HT-29 (cell line): ENCODE measurements at places on chromosomes 13 and 19.

- no peak for DNase-seq
These were observed 625 bp downstream of the ZNF709 start for GRCh38 chr19:12484011-12484370.

DNA sequence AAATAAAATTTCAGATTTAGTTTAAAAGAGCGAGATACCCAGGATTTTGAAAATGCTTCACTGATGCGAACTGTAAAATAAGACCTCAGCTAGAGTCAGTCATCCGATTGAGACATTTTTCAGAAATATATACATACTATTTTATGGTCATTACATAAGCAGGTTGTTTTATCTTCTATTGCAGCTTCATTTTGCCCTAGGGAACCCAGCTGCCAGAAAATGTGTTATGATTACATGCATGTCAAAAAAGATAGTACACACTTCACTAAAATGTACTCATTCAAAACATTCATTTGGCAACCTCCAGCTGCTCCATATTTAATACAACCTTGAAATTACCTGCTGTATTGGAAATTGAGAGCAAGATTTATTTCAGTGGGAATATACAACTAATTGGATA is 483.8 kb upstream of the SLITRK6 start:
- DNase-seq: no peak

- DNase-seq: no peak
These were observed 1404.5 kb upstream of the SPRY2 start for GRCh38 chr13:81745391-81745790.

DNA sequence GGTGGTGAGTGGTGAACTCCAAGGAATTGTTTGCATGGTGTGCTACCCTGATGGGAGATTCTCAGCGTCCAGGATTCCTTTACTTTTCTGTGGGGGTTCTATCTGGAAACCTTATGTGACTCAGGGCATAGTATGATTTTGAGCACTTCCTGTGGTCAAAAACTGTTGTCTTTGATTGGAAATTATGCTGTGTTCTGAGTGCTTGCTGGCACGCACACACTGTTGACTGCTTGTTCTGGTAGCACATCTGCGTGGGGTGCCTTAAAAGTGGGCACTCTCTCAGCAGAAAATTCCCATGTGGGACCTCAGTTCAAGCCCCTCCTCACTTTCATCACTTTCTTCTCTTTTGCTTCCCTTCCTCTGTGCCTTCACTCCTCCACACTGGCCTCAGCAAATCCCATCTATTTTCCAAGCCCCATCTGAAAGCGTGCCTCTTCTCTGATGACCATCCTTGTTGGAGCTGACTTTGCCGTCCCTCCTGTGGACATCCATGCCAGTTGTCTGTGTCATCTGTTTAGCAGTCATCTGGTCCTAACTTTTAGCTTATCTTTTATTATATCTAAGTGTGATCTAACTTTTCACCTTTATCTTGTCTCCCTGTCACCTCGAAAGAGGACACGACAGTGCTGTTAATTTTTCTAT is 56.4 kb upstream of the NPAS1 start:
- no peak for DNase-seq

- DNase-seq: no peak
These were observed 148.4 kb downstream of the AKAP11 start for GRCh38 chr13:42420304-42420703.

DNA sequence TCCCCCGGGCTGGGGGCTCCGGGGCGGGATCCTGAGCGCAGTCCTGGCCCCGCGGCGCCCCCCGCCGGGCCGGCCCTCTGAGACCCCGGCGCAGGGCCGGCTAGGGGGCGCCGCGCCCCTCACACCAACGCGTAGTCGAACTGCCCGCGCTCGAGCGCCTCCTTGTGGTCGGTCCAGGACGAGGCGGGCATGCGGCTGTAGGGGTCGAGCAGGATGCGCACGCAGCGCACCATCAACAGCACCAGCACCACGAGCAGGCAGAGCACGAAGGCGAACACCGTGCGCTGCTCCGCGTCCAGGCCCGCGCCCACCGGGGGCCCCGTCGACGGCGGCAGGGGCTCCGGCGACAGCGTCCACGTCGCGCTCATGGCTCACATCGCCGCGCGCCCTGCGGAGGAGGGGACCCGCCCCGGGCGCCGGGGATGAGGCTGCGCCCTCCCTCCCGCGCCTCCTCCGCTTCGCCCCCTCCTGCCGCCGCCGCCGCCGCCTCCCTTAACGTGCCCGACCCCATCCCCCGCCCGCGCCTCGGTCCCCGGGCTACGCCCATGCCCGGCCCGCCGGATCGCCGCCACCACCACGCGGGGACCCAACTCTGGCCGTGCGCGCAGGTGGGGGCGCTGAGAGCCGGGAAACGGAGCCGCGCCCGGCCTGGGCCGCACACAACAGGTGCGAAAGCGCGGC is 624 bp downstream of the CTXN1 start:
- DNase-seq: peak; percentile 68

GRCh38 chr13:113406321-113407102 is 42.6 kb upstream of the GRTP1 start:
- no peak for DNase-seq

DNA sequence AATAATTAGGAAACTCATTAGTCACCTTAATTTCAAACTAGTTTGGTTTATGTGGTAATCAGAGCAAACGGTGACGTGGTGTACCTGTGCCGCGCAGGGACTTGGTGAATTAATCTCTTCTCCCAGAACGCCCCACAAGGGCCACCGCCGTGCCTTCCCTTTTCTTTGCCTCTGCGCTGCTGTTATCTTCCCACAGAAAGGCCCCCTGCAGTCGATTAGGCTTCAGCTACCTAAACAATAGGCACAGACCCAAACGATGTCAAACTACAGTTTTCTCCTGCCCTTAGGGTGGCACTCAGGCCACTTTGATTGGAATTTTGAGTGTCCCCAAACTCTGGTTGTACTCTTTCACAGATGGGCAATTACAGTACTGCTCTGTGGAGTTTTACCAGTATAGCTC is 115.5 kb downstream of the GGACT start:
- no peak for DNase-seq

DNA sequence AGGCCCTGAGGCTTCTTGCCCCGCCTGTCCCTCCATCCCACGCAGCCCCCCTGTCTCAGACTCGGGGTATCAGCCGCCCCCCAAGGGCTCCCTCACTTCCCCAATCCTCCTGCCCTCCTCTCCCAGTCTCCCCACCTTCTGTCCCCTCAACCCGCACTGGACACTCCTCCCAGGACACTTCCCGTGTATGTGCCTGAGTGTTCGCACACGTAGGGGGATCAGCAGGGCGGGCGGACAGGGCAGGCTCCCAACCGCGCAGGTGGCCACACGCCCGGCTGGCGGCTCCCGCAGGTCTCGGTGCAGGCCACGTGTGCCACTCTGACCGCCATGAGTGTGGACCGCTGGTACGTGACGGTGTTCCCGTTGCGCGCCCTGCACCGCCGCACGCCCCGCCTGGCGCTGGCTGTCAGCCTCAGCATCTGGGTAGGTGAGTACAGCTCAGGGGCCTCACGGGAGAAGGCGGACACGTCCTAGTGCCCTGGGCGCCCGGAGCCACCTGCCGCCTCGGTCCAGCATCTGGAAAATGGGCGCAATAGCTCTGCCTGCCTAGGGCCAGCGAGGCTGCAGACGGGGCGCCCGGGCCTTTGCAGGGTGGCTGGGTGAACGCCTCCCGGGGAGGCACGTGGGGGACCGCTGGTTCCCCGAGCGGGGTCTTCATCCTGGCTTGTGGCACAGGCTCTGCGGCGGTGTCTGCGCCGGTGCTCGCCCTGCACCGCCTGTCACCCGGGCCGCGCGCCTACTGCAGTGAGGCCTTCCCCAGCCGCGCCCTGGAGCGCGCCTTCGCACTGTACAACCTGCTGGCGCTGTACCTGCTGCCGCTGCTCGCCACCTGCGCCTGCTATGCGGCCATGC is 2.3 kb downstream of the KISS1R start:
- peak; percentile 41 for DNase-seq

- no peak for DNase-seq
These were observed 1.5 kb downstream of the SIN3B start for GRCh38 chr19:16830679-16831078.

DNA sequence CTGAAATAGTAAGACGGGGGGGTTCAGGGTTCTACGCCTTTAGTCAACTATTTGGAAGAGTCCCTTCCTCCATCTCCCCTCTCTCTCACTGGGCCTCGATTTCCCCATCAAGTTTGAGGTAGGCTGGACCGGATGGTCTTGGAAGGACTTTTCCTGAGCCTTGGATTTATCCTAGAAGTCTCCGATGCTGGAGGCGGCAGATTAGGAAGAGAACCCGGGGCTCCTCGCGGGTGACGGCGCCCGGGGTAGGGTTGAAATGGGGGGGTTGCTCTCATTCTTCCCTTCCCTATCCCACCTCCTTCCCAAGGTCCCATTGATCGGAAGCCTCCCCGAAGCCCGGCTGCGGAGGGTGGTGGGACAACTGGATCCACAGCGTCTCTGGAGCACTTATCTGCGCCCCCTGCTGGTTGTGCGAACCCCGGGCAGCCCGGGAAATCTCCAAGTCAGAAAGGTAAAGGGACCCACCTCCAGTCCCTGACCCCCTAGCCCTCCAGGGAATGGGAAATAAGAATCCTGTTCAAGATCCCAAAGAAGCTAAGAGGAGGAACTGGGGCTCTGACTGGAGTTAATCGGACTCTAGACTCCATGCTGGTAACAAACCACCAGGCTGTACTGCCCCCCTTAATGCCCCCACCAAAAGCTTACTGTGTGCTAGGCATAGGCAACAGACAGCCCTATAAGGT is 781 bp downstream of the QPCTL start:
- DNase-seq: peak; percentile 95

GRCh38 chr13:102763741-102764140 is 9.8 kb downstream of the TEX30 start:
- no peak for DNase-seq

- no peak for DNase-seq
These were observed at the start of gene ZFP28 for GRCh38 chr19:56538761-56539263. ZFP28 (plus strand) TSS chr19:56538948; CDS start chr19:56539019, 71 bp downstream.

DNA sequence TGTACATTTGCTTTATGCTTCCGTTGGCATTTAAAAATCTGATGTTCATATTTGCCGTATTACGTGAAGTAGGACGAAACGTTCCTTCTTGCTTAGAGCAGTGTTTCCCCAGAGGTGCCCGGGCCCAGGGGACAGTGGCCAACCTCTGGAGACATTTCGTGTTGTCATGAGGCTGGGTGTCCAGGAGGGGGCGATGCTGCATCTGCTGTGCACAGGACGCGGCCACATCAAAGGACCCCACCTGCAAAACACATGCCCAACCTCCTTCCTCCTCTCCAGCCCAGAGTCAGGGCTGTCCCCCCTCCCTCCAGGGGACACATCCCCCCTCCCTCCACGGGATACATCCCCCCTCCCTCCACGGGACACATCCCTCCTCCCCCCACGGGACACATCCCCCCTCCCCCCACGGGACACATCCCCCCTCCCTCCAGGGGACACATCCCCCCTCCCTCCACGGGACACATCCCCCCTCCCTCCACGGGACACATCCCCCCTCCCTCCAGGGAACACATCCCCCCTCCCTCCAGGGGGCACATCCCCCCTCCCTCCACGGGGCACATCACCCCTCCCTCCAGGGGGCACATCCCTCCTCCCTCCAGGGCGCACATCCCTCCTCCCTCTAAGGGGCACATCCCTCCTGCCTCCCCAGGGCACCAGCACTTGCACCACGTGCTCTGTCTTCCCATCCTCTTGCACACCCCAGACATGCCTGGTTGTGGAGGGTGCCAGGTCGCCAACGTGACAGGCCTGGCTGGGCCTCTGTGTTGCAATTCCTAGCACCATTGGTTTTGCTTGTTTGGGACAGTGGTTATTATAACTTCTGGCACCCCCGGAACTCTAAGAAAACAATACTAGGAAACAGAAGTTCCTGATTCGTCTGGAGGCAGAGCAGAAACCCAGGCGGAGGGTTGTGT is 46.7 kb downstream of the GAS6 start:
- peak; percentile 85 for DNase-seq

- DNase-seq: no peak
These were observed 222.2 kb downstream of the MYO16 start for GRCh38 chr13:108851660-108852059.

GRCh38 chr19:53792721-53793433 is 31.2 kb downstream of the NLRP12 start:
- DNase-seq: peak; percentile 98

- no peak for DNase-seq
These were observed 6.9 kb downstream of the RAB8A start for GRCh38 chr19:16118489-16119033.

DNA sequence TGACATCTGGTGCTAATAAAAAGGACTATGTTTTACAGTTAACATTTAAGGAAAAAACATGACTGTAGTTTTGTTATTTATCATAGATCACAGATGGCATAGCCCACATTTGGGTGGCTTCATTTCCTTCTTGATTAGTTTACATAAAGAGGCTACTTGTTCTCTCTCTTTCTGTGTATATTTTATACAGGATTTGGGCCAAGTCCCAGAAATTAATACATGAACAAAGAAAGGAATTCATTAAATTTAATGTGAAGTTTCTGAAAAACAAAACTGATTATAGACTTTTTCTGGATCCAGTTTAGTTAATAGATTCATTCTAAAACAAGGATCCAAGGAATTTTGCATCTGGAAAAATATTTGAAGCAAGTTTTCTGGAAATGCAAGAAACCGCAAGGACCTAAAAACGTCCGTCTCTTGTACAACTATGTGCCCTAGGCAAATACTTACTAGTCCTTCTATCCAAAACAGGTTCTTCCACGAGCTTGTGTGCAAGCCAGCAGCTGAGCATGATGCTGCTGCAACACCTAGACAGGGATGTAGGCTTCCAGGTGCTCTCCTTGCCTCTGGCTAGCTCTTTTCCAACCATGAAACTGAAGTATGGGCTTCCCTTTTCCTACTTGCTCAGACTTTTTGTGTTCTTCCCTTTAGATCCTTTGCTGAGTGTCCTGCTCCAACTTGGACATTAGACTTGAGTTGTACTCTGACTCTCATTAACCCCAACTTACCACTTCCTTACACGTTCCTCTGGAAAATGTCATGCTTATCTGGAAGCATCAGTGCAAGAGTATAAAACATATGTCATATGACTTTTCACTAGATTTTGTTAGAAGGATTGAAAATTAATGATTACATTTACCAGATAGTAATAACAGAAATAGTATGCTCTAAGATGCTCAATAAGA is 161.5 kb upstream of the STARD13 start:
- no peak for DNase-seq

GRCh38 chr13:47826471-47826870 is 174.6 kb downstream of the SUCLA2 start:
- no peak for DNase-seq

DNA sequence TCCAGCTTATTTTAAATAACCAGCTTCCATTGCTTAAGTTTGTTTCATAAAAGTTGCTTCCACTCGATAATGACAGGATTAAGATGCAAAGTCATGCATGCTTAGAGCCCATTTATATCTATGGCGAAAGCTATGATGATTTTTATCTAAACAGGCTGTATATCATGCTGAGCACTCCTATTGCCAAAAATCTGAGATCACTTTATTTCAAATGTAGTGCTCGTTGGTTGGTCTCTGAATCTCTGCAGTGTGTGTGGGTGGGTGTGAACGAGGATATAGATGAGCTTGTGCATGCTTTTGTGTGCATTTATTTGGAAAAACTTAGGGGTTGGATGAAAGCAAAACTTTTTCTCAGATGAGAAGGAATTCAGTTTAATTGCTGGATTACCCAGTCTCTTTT is 27.0 kb upstream of the ARGLU1 start:
- no peak for DNase-seq

- no peak for DNase-seq
These were observed 268.2 kb downstream of the SHISA2 start for GRCh38 chr13:25783601-25784024.

GRCh38 chr19:38726284-38726673 is 18.0 kb downstream of the CAPN12 start:
- DNase-seq: no peak
